ENCODE measurements at places on chromosomes 2 and 18. TPM values are rescaled to one million over a fixed set of nuclear protein-coding genes. Genes with fewer than 3 reads are reported as not detected.

Gene HS1BP3
- 29.7 TPM for total RNA-seq

Gene SP5
- 14.1 TPM for total RNA-seq

Gene TMEM200C
- 0.60 TPM for total RNA-seq

Gene PRLH
- not detected for total RNA-seq

Gene SCYGR8
- not detected for total RNA-seq

Gene KLHL41
- total RNA-seq = 0.90 TPM

Gene ACVR1C
- total RNA-seq = 1.4 TPM

Gene ALPI
- not detected for total RNA-seq

Gene ZAP70
- 4.3 TPM for total RNA-seq

Gene IL36G
- not detected for total RNA-seq

Gene TRIM43B
- not detected for total RNA-seq

Gene CD8B
- total RNA-seq = not detected

Gene SCN9A
- 13.6 TPM for total RNA-seq

Gene CTLA4
- total RNA-seq = not detected

Gene L3MBTL4
- total RNA-seq = 6.3 TPM

Gene TFCP2L1
- total RNA-seq = 0.22 TPM

All from tibial nerve (tissue), 4 donors.